ENCODE measurements at places on chromosomes 11 and 22.

DNA sequence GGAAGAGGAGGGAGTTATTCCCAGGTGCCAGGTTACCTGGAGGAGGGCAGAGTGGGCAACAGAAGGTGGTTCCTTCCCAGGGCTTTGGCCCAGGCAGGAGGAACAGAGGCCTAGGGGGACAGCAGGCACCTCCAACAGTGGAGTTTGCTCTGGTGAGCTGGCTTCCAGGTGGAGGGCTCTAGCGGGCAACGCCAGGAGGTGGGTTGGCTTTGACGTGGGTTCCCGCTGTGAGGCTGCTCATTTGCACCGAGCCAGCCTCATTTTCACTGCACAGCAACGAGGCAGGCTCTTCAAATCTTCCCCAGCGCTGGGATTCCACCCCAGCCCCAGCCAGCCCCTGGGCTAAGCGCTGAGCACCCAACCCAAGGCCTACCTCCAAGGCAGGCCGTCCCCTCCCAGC is 8.1 kb downstream of the IGSF9B start:
- no peak for DNase-seq

- DNase-seq: no peak
These were observed 871 bp upstream of the SEZ6L start for GRCh38 chr22:26168330-26168851.

DNA sequence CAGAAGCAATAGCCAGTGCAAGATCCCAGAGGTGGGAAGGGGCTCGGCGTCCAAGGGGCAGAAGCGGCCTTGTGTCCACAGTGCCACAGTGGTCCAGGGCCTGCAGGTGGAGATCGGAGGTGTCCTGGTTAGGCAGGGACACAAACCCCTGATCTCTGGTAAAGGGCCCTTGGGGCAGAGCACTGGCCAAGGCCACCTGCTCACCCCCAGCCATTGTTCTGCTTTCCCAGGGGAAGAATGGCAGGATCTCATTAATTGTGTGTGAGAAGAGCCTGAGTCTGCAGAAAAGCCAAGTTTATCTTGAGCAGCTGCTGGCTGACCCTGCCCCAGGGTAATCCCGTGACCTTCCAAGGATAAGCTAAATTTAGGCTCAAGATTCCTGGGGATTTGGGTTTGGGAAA is 3.1 kb upstream of the CLDN5 start:
- no peak for DNase-seq

GRCh38 chr11:93890391-93891051 is 40.1 kb upstream of the VSTM5 start:
- DNase-seq: no peak

DNA sequence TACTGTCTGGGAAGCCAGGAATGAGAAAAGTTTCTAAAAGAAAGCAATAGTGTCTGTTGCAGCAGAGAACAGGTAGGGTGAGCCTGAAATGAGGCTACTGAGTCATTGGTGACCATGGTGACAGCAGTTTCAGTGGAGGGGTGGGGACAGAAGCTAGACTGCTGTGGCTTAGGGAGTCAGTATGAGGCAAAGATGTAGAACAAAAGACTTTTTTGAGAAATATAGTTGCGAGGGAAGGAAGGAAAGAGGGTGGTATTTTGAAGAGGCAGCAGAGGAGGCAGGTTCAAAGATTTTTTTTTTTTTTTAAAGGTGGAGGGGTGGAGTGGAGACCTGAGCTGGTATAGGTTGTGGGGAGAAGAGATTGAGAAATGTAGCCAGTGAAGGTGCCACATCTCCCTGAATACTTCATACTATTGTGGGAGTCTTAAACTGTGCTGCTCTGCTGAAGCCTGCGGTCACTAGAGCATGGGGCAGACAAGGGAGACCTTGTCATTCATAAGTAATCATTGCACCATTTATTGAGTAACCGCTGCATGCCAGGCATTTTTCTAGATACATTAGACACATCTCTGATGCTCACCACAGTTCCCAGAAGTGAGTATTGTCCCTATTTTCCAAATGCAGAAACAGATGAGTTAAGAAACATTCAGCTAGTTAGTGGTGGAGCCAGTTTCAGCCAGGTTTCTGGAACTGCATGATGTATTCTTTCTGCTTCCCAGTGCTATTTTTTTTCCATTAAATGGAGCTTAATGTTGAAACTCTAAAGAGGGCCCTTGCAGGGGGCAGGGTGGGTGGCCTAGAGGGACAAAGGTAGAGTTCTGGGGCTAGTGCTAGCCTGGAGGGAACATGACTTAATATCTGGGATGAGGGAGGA is 49.9 kb downstream of the STIM1 start:
- no peak for DNase-seq
